ENCODE measurements at places on chromosomes 6 and 20. TPM values are rescaled to one million over a fixed set of nuclear protein-coding genes. Genes with fewer than 3 reads are reported as not detected.

Gene TNFRSF6B
- total RNA-seq, result 0.98 TPM

Gene PLAGL2
- total RNA-seq, result 3.5 TPM

Gene SPATS1
- not detected for total RNA-seq

Gene ZNF311
- 0.99 TPM for total RNA-seq

Gene ZBTB46
- total RNA-seq, result 4.3 TPM

Gene FOXP4
- total RNA-seq, result 3.5 TPM

Gene POU5F1
- total RNA-seq, result 1.3 TPM

Gene UBE2C
- total RNA-seq, result 7.9 TPM

Gene TNFRSF21
- total RNA-seq, result 6.3 TPM

Gene NINL
- total RNA-seq, result 5.7 TPM

Gene SS18L1
- 19.4 TPM for total RNA-seq

Gene CCDC170
- 0.46 TPM for total RNA-seq

Gene MMS22L
- 8.2 TPM for total RNA-seq

Gene BYSL
- total RNA-seq, result 18.2 TPM

Gene PHACTR3
- not detected for total RNA-seq

Gene CNKSR3
- total RNA-seq, result 5.6 TPM

Gene BMP5
- total RNA-seq, result 0.03 TPM

Gene GNRH2
- total RNA-seq, result 0.26 TPM

Gene TMEM200A
- 134 TPM for total RNA-seq

Gene TFAP2D
- 0.46 TPM for total RNA-seq

Gene SEMG1
- not detected for total RNA-seq

Gene PPP1R14C
- 7.4 TPM for total RNA-seq

Gene TRIM10
- total RNA-seq, result not detected

Gene OR2H1
- total RNA-seq, result not detected

Gene TP53TG5
- not detected for total RNA-seq

Gene TNF
- not detected for total RNA-seq

Gene WFDC10B
- total RNA-seq, result not detected

Gene SLC4A11
- total RNA-seq, result 1.2 TPM

Gene GFOD1
- total RNA-seq, result 11.7 TPM

Gene KIAA0408
- total RNA-seq, result 0.50 TPM

Gene KCNQ5
- 7.8 TPM for total RNA-seq

Gene RBM24
- total RNA-seq, result 2.9 TPM

Gene BCKDHB
- total RNA-seq, result 10.7 TPM

Gene SAMD5
- total RNA-seq, result 0.85 TPM

Gene HNF4A
- not detected for total RNA-seq

Gene ARFGEF3
- 1.0 TPM for total RNA-seq

Gene ADGRF5
- total RNA-seq, result 39.0 TPM

Gene BPIFA3
- total RNA-seq, result not detected

Gene CSTF1
- 28.9 TPM for total RNA-seq

Gene MAN1A1
- 63.3 TPM for total RNA-seq

Gene GJA1
- total RNA-seq, result 563 TPM

Gene SLC23A2
- 17.0 TPM for total RNA-seq

Gene ULBP1
- total RNA-seq, result 0.17 TPM

Gene ADGB
- not detected for total RNA-seq

All from smooth muscle cell of the pulmonary artery (primary cell).